Fibroblast of lung (primary cell): ENCODE measurements at places on chromosomes 3 and 15. TPM values are rescaled to one million over a fixed set of nuclear protein-coding genes. Genes with fewer than 3 reads are reported as not detected.

DNA sequence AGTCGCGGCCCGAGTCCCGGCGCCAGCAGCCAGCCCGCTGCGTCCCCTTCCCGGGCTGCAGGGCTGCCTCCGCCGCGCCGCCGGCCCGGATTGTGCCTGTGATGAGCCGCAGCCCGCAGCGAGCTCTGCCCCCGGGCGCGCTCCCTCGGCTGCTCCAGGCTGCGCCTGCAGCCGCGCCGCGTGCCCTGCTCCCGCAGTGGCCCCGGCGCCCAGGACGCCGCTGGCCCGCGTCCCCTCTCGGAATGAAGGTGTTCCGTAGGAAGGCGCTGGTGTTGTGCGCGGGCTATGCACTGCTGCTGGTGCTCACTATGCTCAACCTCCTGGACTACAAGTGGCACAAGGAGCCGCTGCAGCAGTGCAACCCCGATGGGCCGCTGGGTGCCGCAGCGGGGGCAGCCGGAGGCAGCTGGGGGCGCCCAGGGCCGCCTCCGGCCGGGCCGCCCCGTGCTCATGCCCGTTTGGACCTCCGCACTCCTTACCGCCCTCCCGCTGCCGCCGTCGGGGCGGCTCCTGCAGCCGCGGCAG is 1.2 kb downstream of the CHST2 start:
- DNase-seq, result peak; percentile 49

DNA sequence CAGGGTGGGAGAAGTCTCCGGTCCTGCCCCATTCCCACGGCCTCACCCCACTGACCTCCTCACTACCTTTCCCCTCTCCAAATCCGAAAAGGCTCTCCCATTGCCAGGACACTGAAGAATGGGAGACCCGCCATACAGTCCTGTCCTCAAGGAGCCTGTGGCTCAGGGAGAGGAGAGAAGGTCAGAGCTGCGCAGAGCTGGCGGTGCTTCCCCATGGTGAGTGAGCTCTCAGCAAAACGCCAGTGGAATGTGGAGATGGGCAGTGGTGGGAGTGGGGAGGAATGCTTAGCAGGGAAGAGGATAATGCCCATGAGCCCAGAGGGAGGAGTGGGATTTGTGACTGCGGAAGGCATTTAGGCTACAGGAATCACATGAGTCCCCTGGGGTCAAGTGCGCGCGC is 20.1 kb downstream of the FAM43A start:
- no peak for DNase-seq

Gene BOC
- total RNA-seq, result 2.1 and 3.9 TPM in 2 replicates

DNA sequence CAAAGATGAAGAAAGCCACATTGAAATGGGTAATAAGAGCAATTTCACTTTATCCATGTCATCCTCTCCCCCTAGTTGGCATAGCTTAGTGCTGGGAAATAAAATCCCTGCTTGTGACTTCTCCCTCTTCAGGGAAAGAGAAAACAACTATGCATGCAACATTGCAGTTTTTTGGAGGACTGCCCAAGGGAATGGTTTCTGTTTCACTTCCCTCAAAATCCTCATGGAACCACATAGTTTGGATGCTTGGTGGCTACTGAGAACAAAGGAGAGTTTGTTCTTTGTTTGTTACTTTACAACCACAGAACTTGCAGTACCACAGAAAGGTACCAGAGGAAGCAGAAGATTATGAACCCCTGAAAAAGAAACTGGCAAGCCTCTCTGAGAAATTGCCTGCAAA is 384.6 kb upstream of the RORA start:
- DNase-seq, result peak; percentile 0

Gene ZCWPW2
- 1.0 and 1.7 TPM in 2 replicates for total RNA-seq

Gene CYP1A1
- total RNA-seq, result under 0.01 TPM in 1 of 2 replicates, not detected in the other

DNA sequence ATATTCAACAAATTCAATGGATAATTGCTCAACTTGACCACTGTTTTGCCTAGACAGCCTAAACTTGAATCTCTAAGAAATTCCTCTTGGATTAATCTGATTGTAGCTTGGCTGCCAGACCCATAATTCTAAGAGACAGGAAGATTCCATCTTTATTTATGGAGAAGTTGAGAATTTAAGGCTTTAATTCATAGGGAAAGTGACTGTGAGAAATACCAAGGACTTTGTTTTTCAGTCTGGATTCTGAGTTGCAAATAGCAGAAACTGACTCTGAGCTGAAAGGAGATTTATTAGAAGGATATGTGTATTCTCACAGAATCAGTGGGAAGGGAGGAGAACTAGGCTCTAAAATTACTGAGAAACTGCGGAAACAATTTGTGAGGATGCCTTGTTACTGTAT is 195.7 kb downstream of the OXSM start:
- DNase-seq, result no peak

Gene ANKRD63
- total RNA-seq, result not detected in 2 replicates

DNA sequence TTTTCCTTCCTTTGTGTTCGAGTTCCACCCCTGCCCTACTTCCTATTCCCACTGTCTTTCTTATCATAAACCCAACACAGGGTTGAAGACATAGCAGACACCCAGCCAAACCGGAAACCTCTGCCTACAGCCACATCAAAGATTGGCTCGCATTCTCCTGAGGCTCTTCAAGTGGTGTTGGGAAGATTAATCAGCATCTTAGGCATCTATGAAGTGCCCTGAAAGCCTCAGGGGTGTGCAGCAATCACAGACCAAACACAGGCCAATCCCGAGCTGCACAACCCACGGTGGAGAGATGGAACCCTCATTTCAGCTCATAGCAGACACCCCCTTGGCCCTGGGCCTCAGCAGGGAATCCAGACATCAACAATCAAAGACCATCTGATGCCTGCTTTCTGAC is 255.9 kb downstream of the XXYLT1 start:
- DNase-seq, result peak; percentile 76

GRCh38 chr15:57649138-57649537 is 57.4 kb upstream of the POLR2M start:
- DNase-seq, result peak; percentile 46

- peak; percentile 35 for DNase-seq
Observed at GRCh38 chr15:51751697-51752683, 593 bp downstream of the TMOD2 start.

Gene GOLGA6B
- total RNA-seq, result not detected in 2 replicates
